ENCODE measurements at places on chromosomes 1 and 21. TPM values are rescaled to one million over a fixed set of nuclear protein-coding genes. Genes with fewer than 3 reads are reported as not detected.

DNA sequence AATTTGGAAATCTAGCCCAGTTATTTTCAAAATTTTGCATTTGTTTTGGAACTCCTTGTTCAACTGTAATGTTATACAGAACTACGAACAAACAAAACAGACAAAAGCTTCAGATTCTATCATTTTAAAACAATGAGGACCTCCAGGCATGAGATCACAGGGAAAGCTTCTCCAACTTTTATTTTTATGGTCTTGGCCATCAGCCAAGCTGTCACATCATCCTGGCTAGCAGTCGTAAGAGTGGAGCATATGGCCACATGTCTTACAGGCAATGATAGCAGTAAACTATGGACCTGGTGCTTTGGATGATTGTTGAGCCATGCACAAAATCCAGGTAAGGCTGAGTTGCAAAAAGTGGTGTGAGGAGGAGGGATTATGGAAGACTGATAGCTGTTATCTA lies 299.6 kb downstream of the LMX1A start:
- no peaks in the 10 kb centered on the region for H3K36me3 ChIP-seq
- H3K27ac ChIP-seq: no peak overlapping the region
- no peaks in the 10 kb centered on the region for H3K27me3 ChIP-seq
- DNase-seq: no peak

DNA sequence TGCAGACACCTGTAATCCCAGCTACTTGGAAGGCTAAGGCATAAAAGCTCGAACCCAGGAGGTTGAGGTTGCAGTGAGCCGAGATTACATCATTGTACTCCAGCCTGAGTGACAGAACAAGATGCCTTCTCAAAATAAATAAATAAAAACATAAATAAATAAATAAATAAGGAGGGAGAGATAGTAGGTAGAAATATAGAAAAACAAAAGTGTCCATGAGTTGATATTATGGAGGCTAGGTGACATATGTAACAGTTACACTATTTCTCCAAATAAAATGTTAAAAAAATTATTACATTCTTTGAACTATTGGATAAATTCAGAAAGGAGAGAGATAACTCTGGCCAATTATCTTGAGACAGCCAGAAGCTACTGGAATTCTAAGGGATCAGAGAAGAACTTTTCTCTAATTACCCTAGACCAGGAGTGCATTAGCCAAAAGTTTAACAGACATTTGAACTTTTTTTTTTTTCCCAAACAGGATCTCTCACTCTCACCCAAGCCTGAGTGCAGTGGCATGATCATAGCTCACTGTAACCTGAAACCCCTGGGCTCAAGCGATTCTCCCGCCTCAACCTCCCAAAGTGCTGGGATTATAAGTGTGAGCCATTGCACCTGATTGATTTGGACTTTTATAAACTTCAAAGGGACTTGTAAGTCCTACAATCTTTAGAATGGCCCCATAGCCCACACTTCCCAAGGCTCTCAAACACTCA lies 17.6 kb downstream of the SYNJ1 start:
- no peak overlapping the region for H3K4me3 ChIP-seq
- no peak overlapping the region for H3K27ac ChIP-seq
- H3K36me3 ChIP-seq: no peaks in the 10 kb centered on the region
- no peaks in the 10 kb centered on the region for H3K4me1 ChIP-seq
- H3K27me3 ChIP-seq: no peaks in the 10 kb centered on the region
- no peak for DNase-seq

GRCh38 chr21:25560891-25561290 lies 46.4 kb downstream of the MRPL39 start:
- no peak overlapping the region for H3K4me3 ChIP-seq
- DNase-seq: no peak
- H3K27ac ChIP-seq: no peak overlapping the region
- H3K4me1 ChIP-seq: no peaks in the 10 kb centered on the region
- H3K36me3 ChIP-seq: peaks cover 2% of the 10 kb centered on the region

GRCh38 chr1:19438516-19439195 lies 46.7 kb downstream of the CAPZB start:
- peaks cover 76% of the 10 kb centered on the region for H3K4me1 ChIP-seq
- H3K36me3 ChIP-seq: peaks cover 2% of the 10 kb centered on the region
- DNase-seq: no peak

DNA sequence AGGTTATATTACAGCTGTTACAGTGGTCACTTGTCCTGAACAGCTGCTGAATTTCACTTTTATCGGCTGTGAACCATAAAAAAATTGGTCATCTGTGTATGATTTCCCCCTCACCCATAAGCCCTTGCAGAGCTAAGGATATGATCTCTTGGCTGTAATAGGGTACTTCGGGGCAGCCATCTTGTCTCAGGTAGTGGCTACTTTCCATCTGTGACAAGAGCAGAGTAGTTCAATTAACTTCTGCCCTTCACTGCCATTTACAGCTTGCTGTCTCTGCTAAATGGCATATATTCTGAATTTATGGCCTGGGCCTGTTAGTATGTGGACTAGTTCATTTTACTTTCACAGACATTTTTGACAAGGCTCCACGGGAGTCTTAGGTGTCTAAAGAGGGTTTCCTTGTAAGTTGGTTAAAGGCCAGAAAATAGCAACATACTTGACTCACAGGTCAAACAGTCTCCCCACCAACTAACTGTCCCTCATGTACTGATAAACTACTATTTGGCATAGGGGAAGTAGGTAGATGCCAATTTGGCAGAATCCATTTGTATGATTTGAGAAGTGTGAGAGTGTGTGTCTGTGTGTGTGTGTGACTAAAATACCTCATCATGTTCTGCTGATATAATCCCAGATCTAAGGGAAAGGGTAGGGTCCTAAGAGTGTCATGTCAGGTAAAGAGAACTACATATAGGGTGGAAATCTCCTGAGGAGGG lies 151.6 kb downstream of the KCTD3 start:
- no peak overlapping the region for H3K4me3 ChIP-seq
- peaks cover 3% of the 10 kb centered on the region for H3K4me1 ChIP-seq
- no peaks in the 10 kb centered on the region for H3K36me3 ChIP-seq
- no peak for DNase-seq

- no peak for DNase-seq
- no peaks in the 10 kb centered on the region for H3K4me1 ChIP-seq
- H3K27ac ChIP-seq: no peak overlapping the region
- no peaks in the 10 kb centered on the region for H3K36me3 ChIP-seq
Measured at GRCh38 chr1:10704368-10704882, 92.0 kb downstream of the CASZ1 start.

DNA sequence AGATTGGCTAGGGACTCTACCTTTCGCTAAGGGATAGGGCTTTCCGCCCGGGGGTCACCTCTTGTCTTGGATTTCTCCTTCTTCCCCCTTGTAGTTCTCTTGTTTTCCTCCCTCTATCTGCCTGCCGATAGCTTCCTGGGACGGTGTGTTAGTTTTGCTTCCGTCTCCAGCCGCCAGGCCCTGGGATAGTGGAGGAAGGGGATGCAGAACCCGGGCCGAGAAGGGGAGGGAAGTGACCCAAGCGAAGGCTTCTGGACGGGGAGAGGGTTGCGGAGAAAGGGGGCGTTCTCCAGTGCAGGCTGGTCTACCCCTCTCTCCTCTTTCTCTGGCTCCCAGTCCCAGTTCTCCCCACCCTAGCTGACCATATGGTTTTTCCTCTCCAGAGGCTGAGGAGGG lies 871 bp downstream of the TUFT1 start:
- H3K4me1 ChIP-seq: peaks cover 16% of the 10 kb centered on the region
- H3K27ac ChIP-seq: no peak overlapping the region
- no peaks in the 10 kb centered on the region for H3K36me3 ChIP-seq
- no peaks in the 10 kb centered on the region for H3K27me3 ChIP-seq
- peak overlapping the region; percentile 83 for H3K4me3 ChIP-seq

- H3K27me3 ChIP-seq: no peaks in the 10 kb centered on the region
- no peak overlapping the region for H3K4me3 ChIP-seq
- no peaks in the 10 kb centered on the region for H3K4me1 ChIP-seq
- no peaks in the 10 kb centered on the region for H3K36me3 ChIP-seq
- peak; percentile 28 for DNase-seq
- H3K27ac ChIP-seq: no peak overlapping the region
Measured at GRCh38 chr1:45543581-45544417, 6.8 kb upstream of the AKR1A1 start.

DNA sequence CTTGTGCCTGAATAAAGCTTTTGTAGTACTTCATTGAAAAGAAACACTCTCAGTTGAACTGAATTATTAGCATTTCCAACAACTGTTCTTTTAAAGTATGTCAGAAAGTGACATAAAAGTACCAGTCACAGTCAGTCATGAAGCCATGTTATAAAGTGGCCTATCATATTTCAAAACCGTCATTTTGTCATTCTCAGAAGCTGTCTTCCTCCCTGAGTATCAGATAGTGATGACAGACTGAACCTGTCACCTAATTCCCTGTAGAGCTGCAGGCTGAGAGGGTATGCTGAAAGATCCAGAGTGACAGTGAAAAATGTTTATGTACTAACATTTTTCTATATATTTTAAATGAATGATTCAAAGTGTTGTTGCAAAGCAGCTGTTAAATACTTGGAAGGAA lies 1121.7 kb upstream of the PRMT6 start:
- no peaks in the 10 kb centered on the region for H3K4me1 ChIP-seq
- no peaks in the 10 kb centered on the region for H3K36me3 ChIP-seq
- no peak for DNase-seq
- no peak overlapping the region for H3K4me3 ChIP-seq

Gene SLAMF8
- total RNA-seq: under 0.01 TPM

Gene TFAP2E
- total RNA-seq: 0.26 TPM

Gene DLGAP3
- not detected for total RNA-seq

DNA sequence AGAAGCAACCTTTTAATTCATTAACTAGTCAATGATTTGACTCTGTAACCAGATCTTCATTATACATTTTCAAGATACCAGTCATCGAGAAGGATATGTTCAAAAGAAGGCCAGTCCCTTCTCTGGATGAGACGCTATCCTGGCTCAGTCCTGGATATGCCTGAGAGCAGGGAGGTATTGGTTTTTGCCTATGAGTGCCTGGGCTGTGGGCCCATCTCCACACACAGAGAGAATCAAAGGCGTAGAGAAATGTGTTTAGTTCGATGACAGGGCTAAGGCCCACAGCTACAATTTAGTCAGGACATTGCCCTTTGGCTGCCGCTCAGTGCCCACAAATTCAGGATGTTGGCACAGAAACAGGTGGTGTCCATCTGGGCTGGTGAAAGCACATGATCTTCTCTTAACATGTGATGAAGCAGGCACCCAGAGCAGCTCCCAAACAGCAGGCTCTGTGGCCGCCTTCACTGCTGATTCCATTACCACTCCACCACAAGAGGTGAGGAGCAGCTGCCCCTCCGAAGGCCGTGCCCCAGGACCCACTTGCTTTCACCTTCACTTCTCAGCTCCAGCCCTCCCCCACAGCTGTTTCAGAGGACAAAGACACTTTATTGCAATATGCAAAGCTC lies 24.7 kb downstream of the ACKR1 start:
- no peak overlapping the region for H3K4me3 ChIP-seq
- no peaks in the 10 kb centered on the region for H3K36me3 ChIP-seq
- H3K27me3 ChIP-seq: no peaks in the 10 kb centered on the region
- DNase-seq: no peak
- H3K27ac ChIP-seq: no peak overlapping the region
- no peaks in the 10 kb centered on the region for H3K4me1 ChIP-seq

- H3K4me1 ChIP-seq: peaks cover 8% of the 10 kb centered on the region
- H3K36me3 ChIP-seq: no peaks in the 10 kb centered on the region
- no peak for DNase-seq
- H3K27ac ChIP-seq: no peak overlapping the region
- no peak overlapping the region for H3K4me3 ChIP-seq
- H3K27me3 ChIP-seq: no peaks in the 10 kb centered on the region
Measured at GRCh38 chr21:36115138-36115730, 19.6 kb upstream of the CBR3 start.

Gene MAP10
- total RNA-seq: 2.6 TPM

DNA sequence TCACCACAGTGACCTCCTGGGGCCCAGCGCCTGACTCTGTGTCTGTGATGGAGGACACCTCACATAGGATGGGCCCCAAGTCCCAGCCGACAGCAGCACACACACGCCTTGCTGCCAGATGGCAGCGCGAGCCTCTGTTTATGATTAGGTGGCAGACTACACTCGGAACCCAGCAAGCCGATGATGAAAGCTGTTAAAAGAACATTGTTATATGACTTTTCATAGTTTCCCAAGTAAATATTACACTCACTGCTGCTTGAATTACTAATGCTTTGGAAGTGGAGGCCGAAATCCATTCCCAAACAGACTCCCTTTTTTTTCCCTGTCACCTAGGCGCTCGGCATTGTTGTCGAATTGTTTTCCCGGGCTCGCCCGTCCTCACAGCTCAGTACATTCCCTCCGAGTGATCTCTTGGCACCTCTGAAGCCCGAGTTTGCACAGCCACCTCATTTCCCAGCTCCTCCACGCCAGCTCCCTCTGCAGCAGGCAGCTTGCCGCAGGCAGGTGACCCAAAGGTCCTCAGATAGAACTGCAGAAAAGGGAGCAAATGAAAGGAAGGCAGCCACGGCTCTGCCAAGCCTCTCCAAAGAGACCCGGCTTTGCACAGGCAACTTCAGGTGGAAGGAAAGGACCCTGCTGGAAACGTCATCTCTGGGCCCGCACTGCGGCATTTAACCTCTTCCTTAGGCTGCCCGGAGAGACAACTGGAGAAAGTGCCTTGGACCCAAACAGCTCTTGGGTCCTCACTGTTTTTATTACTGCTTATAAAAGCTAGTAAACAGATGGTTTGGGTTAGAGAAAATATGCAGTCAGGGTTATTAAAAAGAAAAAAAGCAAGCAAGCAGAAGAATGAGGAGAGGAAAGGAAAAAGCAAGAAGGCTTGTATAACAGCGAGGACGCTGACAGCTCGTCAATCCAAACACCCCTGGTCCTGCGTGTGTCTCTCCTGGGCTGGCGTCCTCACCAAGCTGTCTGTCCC lies 72.2 kb upstream of the SLC25A33 start:
- peaks cover 12% of the 10 kb centered on the region for H3K27me3 ChIP-seq
- DNase-seq: peak; percentile 46
- no peaks in the 10 kb centered on the region for H3K36me3 ChIP-seq
- H3K4me3 ChIP-seq: no peak overlapping the region
- H3K4me1 ChIP-seq: no peaks in the 10 kb centered on the region
- no peak overlapping the region for H3K27ac ChIP-seq

DNA sequence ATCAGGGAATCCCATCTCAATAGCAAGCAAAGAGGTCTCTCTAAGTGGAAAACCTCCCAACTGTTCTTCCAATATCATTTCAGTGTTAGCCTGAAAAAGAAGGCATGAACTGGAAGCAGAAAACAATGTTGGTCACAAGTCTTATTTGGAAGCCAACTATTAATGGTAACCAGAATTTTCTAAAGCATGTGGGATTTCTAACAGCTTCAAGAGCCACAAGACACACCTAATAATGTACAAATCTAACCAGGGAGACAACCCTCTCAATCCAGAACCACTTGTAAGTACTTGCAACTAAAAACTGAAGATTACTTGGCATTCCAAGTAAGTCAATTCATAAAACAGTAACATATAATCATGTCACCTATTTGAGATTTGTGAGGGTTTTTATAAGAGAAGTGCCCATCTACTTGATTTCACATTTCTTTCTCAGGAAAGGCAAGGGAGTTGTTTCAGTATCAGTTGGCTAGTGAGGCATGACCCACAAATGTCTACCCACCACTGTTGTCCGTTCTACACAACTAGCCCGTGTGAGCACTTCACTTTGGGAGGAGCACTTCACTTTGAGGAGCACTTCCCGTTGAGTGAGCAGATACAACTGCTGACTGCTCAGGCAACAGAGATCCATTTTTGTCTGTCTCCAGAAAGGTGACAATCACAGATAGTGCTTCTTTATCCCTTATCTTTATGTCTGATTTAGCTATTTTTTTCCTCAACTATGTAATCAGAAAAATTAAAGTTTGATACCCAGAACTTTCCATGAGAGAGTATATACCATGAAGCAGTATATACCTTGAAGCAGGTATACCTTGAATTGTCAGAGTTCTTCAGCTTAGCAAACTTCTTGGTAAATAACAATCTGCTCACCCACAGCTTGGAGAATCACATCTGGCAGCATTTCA lies 11.1 kb downstream of the STX6 start:
- no peaks in the 10 kb centered on the region for H3K36me3 ChIP-seq
- H3K27ac ChIP-seq: no peak overlapping the region
- H3K4me3 ChIP-seq: no peak overlapping the region
- H3K4me1 ChIP-seq: peaks cover 5% of the 10 kb centered on the region
- no peaks in the 10 kb centered on the region for H3K27me3 ChIP-seq

Measured in fibroblast of lung (primary cell).